ENCODE measurements at places on chromosomes 7 and 10.

DNA sequence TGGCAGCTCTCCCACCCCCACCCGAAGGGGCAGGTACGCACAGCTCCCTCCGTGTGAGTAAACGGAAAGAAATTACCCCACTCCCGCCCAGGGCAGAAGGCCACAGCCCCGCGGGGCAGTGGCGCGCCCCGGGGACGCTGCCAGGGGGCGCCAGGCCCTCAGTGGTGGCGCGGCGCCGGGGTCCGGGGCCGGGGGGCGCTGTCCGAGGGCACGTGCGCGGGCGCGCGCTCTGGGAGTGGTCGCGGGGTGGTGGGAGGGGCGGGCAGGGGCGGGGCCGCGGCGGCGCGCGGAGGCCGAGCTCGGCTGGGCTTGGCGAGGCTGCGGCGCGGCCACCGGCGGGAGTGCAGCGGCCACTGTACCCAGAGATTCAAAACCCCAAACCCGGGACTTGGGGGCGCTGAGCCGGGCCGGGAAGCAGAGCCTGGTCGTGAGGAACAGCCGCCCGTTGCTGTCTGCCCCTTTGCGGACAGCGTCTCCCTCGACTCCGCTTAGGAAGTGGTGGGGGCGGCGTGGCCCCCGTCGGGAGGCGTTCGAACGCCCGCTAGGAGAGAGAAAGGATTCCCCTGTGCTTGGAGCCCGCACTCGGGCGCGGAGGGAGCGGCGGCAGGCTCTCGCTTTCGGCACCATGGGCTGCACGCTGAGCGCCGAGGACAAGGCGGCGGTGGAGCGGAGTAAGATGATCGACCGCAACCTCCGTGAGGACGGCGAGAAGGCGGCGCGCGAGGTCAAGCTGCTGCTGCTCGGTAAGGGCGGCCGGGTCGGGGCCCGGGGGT, at the start of gene GNAI1:
Gene GNAI1, plus strand, starts transcription at position 296 of the 773 bp plus-strand sequence. Its CDS starts 330 bp downstream, at position 626.
- DNase-seq = peak; percentile 67

- DNase-seq = no peak
Observed at GRCh38 chr10:89475125-89475524, 60.3 kb downstream of the SLC16A12 start.

- no peak for DNase-seq
Observed at GRCh38 chr7:15175152-15175551, 272.6 kb upstream of the DGKB start.

DNA sequence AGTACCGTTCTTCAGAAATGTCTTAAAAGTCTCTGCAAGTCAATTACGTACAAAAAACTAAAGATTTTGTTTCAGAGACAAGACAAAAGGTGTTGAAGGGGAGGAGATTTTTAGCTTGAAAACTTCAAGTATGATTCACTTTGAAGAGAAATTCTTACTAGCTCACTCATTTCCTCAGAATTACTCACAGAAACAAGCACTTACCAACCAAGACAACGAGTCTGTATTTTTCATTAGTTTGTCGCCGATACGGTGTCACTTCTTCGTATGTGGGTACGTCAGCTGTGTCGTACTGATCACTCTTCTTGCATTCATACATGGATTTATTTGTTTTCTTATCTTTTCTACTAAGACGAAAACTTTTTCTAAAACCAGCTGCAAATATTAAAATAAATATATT, 90.6 kb upstream of the ODAD2 start:
- peak; percentile 78 for DNase-seq

DNA sequence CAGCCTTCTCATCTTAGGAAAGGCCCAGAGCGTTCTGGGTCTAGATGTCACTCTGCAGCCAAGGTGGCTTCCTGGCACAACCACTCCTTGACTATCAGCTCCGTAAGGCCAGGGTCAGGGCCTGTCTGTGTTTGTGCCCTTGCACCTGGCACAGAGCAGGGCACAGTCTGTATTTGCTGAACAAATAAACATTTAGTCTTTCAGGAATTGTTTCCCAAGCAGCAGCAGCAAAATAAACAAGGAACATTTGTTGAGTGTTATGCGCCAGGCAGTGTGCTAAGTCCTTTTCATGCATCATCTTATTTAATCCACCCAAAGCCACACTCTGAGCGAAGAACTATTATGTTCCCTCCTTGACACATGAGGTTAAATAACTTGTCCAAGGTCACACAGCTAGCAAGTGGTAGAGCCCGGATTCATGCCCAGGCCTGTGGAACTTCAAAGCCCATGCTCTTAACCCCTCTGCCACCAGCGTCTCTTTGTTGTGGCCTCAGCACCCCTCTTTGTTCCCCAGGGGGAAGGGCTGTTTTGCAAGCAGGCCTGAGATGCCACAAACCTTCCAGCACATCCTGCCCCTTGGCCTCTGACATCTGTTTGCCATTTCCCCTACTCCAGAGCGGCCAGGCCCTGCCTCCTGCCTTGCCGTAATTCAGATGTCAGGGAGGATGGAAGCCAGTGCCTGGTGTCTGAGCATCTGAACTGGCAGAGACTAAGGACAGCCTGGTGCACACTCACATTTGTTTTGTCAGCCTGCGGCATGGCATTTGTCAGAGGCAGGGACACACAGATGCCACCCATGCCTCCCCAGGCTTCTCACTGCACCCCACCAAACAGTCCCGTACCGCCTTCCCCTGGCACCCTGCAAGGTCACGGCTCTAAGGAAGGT, 325.8 kb upstream of the ZMIZ1 start:
- no peak for DNase-seq

GRCh38 chr7:7834761-7835160, 116.4 kb upstream of the RPA3 start:
- no peak for DNase-seq

DNA sequence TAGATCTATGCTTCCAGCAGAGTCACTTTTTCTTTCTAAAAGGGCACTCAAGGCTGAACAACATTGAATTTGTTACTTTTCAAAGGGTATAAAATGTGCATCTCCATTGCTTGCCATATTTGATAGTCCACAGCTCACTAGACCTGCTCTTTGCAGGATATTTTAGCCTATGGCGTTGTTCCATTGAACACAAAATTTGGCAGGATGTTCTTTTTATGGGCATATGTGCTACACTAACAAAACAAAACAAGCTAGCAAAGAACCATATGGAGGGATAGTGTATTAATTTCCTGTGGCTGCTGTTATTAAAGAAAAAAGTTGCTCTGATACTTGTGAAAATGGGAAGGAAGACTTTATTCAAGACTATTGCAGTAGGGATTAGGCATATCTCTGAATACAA, 828.7 kb downstream of the TYW1 start:
- DNase-seq = no peak

GRCh38 chr7:100064162-100064561, 14.6 kb downstream of the ZSCAN21 start:
- DNase-seq = no peak

DNA sequence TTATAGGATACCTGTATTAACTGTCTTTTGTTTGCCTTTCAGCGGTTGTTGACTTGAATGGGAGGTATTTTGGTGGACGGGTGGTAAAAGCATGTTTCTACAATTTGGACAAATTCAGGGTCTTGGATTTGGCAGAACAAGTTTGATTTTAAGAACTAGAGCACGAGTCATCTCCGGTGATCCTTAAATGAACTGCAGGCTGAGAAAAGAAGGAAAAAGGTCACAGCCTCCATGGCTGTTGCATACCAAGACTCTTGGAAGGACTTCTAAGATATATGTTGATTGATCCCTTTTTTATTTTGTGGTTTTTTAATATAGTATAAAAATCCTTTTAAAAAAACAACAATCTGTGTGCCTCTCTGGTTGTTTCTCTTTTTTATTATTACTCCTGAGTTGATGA, 26.6 kb downstream of the RBM17 start:
- DNase-seq = no peak

- no peak for DNase-seq
Observed at GRCh38 chr7:129412501-129412900, 21.7 kb upstream of the STRIP2 start.

GRCh38 chr10:101578192-101578591, 9.9 kb downstream of the POLL start:
- DNase-seq = no peak

DNA sequence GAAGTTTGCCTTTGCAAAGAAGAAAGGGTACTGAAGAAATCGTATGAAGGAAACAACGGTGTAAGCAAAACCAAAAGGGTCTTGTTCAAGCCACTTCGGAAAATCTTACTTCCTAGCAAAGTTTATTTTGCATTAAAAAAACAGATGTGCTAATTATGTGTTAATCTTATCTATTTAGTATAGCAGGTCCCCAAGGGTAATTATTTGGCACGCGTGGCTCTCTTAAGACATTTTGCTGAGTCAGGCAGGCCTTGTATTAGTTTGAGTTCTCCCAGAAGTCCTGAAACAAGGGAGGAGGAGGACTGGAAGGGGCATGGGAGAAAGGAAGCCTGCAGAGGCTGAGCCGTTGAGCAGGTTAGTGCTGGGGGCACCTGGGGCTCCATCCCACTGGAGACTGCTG, 44.9 kb downstream of the TMEM178B start:
- no peak for DNase-seq

DNA sequence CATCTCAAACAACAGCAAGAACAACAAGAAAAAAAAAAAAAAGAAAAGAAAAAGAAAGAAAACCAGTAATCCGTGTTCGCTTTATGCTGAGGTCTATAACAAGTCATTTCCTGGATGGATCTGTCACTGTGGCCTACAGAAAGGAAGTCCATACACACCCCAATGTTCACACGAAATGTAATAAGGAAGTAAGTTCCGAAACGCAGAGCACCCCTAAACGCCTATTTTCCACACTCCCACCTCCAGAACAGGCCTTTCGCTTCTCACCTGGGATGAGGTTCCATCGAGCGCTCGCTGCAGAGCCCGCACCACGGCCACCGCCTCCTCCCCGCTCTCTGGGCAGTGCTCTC, 735 bp downstream of the ZNF394 start:
- no peak for DNase-seq

DNA sequence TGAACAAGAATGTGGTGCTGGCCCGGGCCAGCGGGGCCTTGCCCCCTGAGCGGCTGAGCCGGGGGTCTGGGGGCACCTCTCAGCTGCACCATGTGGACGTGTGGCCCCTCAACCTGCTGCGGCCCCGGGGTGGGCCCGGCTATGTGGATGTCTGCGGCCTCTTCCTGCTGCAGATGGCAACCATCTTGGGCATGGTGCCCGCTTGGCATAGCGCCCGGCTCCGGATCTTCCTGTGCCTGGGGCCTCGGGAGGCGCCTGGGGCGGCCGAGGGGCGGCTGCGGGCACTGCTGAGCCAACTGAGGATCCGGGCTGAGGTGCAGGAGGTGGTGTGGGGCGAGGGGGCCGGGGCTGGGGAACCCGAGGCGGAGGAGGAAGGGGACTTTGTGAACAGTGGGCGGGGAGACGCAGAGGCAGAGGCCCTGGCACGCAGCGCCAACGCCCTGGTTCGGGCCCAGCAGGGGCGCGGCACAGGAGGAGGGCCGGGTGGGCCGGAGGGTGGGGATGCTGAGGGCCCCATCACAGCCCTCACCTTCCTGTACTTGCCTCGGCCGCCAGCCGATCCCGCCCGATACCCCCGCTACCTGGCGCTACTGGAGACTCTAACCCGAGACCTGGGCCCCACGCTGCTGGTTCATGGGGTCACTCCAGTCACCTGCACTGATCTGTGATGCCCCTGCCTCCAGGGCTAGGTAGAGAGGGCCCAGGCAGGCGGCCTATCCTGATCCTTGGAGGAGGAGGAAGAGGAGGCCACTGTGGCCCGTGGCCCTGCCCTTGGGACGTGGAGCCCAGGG, 1.1 kb upstream of the TRIP6 start:
- DNase-seq = no peak

GRCh38 chr10:6053816-6054631, 8.1 kb downstream of the IL2RA start:
- no peak for DNase-seq

- no peak for DNase-seq
Observed at GRCh38 chr10:77296534-77297392, 340.8 kb downstream of the KCNMA1 start.

DNA sequence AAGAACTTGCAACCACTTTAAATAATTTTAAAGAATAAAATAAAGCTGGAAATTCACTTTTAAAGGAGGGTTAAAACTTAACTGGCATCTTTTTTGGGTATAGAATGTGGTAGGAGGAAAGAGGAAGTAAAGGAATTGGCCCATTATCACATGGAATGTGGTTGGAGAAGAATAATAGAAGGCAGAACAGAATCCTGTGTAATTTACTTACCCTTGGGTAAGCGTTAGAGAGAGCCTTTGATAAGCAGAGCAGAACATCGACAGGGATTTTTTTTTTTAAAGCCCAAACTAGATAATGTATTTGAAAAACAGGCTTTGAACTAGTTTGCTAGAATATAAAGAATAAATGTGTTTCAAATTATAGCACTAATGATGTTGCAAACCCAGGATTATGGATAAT, 199.8 kb upstream of the KIAA1217 start:
- no peak for DNase-seq

DNA sequence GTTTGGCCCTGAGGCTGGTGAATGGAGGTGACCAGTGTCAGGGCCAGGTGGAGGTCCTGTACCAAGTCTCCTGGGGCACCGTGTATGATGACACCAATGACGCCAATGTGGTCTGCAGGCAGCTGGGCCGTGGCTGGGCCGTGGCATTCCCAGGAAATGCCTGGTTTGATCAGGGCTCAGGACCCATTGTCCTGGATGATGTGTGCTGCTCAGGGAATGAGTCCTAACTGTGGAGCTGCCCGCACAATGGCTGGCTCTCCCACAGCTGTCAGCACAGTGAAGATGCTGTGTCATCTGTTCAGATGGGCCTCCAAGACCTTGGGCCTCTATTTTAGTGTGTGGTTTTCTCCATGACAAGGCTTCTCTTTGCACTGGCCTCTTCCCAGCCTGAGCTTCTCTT, 64.0 kb downstream of the DMBT1 start:
- no peak for DNase-seq

GRCh38 chr10:21172930-21173801, 276.1 kb upstream of the NEBL start:
- DNase-seq = no peak

GRCh38 chr7:66503036-66503370, 125.7 kb upstream of the KCTD7 start:
- no peak for DNase-seq

DNA sequence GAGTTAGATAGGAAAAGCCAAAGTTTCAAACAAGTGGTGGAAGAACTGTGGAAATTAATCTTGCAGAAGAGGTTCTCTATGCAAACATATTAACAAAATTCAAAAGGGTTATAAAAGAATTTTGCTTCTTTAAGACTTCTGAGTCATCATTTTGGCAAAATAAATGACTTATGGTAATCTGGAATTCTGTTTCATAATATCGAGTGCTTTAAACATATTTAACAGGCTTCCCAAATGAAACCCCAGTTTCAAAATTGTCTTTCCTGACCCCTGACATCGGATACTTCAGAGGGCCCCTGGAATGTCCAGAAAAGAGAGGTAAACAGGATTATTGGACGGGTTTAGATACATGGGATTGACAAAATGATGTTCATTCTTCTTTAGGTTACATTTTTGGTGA, 444.6 kb downstream of the HTR7 start:
- no peak for DNase-seq

DNA sequence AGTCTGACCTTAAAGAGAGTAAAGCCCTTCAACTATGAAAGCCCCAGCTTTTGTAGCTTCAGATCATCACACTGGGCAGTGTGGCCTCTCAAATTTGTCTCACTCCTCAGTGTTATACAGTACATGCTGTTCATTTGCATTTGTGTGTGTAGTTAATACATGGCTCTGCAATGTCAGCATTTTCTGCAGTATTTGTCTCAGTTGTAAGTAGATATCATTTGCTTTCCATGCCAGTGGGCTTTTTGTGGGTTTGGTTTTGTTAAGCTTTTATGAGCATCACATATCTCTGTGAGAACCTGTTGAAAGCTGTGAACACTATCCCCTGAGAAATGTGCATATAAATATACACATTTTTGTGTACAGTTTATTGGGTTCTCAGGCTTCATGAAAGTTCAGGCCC, 57.0 kb downstream of the ZNF277 start:
- DNase-seq = no peak
